Caco-2 (cell line): ENCODE measurements at places on chromosomes 5 and 9. TPM values are rescaled to one million over a fixed set of nuclear protein-coding genes. Genes with fewer than 3 reads are reported as not detected.

DNA sequence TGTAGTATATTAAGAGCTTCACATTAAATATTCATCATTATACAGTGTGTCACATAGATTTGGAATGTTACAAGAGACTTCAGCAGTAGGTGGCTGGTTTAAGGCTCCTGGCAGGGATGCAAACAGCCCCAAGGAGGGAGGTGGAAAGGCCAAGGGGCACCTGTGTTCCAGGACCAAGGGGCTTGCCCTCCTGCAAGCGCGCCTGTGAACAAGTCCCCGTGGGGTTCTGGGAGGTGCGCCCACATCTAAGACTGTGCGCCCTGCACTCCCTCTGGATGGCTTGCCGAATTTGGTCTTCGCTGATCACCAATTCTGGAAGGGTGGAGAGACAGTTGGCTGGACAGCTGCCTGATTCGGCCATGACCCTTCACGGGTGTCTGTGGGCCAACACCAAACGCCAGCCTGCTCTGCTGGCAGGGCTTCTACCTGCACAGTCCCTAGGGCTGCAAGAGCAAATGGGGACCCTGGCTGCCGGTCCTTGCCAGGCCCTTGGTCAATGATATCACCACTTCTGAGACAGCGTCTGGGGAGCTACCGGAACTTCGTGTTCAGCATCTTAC, 12.1 kb upstream of the SLC25A51 start:
- DNase-seq, result no peak

GRCh38 chr9:17963498-17963897, 384.6 kb downstream of the SH3GL2 start:
- DNase-seq, result no peak

TEX48 gene
- total RNA-seq, result not detected in 2 replicates

TAF11L5 gene
- not detected in 2 replicates for total RNA-seq

ADGRD2 gene
- total RNA-seq, result not detected in 2 replicates

LRRC70 gene
- total RNA-seq, result 0.56 and 0.68 TPM in 2 replicates

DNA sequence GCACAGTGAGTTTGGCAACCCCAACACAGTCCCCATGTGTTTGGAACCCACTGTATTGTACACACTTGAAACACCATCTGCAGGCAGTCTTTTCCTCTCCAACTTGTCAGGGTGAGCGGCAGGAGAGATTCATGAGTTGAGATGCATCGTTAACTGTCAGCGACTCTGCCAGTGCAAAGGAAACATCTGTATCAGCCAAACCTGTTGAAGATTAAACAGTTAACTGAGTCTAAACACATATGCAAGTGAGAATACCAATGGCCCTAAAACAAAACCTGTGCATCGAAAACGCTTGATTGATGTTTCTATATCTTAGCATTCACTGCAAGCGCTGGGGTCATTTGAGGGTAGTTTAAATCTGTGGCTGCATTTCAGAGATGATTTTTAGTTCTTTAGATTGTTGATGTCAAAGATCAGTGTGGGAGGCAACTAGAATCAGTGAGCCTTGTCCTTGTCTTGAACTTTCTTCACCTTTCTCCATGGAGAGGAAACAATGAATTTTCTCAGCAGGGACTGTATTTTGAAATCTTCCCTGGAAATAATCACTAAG, 41.3 kb upstream of the PAM start:
- no peak for DNase-seq

SPATA31A1 gene
- total RNA-seq, result not detected in 2 replicates
